ENCODE measurements at places on chromosomes 7 and 10.

- DNase-seq = no peak
Measured at GRCh38 chr7:103551016-103551415, 105.0 kb upstream of the SLC26A5 start.

GRCh38 chr7:82284936-82285519 lies 158.5 kb downstream of the CACNA2D1 start:
- DNase-seq = no peak

- peak; percentile 49 for DNase-seq
Measured at GRCh38 chr10:102352066-102352715, 43.3 kb upstream of the NFKB2 start.

DNA sequence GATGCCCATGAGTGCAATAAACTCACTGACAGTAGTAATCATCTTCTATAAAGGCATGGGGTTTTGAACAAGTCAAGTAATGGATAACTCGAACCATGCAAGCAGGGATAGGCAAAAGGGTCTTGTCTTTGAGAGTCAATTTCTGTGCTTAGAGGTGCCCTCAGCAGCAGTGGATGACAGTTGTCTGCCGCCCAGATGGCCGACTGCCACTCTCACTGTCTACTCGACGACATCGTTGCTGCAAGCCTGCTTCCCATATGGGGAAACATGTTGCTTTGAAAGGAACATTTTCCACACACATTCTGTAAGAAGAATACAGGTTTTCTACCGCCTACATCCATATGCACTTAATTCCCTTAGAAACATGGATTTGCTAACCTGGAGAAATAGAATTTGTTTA lies 236.3 kb upstream of the DKK1 start:
- DNase-seq = no peak

DNA sequence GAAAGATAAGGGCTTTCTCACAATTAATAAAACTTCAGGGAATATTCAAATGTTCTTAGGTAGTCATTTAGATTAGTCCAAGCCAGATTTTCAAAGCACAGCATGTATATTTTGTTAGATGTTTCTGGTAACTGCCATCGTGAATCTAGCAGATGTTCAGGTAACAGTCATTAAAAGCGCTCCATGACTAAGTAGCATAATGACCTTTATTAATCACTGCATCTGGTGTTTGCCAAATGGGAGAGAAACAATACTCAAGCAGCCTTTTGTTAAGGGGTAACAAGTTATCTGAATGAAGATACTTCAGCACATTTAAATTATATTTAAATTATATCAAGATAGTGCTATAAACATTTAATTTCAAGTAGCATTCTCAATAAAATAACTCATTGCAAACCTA lies 47.5 kb downstream of the USP6NL start:
- no peak for DNase-seq

GRCh38 chr7:16891338-16891737 lies 9.6 kb upstream of the AGR3 start:
- no peak for DNase-seq

- DNase-seq = peak; percentile 31
Measured at GRCh38 chr7:35991511-35992232, 161.4 kb upstream of the EEPD1 start.

GRCh38 chr10:52526251-52526823 lies 212.3 kb downstream of the DKK1 start:
- DNase-seq = no peak

GRCh38 chr10:69446229-69446628 lies 5.0 kb upstream of the TSPAN15 start:
- no peak for DNase-seq

GRCh38 chr7:47405921-47406800 lies 175.8 kb downstream of the TNS3 start:
- DNase-seq = no peak

DNA sequence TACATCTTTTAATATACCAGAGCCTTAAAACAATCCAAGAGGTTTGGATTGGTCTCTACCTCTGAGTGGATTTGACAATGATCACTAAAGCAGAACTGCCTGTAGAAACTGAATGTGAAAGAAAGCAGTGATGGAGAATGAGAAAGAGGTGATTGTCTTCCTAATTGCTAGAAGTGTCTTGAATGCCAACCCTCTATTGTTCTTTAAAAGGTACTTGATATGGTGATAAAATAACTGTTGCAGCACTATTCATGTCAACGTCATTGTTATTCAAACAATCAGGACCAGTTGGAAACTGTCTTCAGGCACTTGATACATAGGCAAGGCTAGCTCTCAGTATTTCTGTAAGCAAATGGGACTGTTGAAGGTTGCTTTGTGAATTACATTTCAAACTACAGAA lies 47.9 kb upstream of the ITPRID1 start:
- DNase-seq = no peak

DNA sequence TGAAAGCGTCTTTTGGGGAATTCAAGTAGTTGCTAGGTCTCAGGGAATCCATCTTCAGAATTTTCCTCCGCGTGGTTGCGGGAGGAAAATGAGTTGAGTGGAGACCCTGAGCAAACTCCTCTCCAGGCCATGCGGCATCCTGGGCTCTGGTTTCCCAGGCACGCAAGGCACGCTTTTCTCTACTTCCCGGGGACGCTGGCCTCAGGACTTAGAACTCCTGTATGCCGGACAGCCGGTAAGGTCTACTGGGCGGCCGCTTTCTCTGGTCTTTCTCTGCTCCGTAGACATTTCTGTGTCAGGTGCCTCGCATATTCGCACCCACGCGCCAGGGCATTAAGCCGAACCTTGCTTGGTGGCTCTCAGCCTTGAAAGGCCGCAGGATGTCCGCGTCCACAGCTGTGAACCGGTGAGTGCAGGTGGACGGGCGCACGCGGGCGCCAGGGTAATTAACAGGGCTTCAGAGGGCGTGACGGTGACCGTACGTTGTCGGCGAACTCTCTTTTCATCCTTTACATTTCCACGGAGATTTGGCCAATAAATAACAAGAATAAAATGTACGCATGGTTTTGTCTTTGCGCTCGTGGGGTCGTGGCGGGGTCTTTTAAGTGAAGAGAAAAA lies 992 bp upstream of the RBM20 start:
- DNase-seq = no peak

- no peak for DNase-seq
Measured at GRCh38 chr10:72175149-72175548, 40.7 kb upstream of the ANAPC16 start.

GRCh38 chr7:79308192-79308591 lies 145.3 kb downstream of the MAGI2 start:
- no peak for DNase-seq

DNA sequence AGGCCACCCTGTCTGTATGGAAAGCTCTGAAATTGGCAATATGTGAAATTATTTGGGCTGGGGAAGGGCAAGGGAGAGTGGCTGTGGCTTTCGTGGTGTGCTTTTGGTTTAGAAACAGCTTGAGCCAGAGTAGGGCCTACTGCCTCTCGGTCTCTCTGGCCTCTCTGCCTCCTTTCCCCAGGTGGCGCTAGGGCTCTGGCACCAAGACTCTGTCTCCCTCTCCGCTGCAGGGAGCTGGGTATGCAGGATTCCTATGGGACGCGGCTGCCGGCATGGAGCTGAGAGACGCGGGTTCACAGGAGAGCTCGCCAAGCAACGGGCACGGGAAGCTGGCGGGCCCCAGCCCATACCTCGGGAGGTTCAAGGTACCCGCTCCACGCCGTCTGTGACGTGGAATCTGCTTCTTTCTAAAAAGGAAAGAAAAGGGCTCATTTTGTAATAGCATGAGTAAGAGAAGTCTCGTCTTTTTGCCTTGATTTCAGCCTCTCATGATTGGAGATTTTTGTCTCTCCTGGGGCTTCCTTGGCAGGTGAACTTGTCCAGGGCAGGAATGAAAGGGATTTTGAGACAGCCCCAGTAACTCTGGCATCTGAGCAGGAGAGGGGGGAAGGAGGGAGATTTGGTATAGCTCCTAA lies 105.1 kb upstream of the ANLN start:
- no peak for DNase-seq

GRCh38 chr7:101896316-101896715 lies 78.9 kb downstream of the CUX1 start:
- DNase-seq = no peak

DNA sequence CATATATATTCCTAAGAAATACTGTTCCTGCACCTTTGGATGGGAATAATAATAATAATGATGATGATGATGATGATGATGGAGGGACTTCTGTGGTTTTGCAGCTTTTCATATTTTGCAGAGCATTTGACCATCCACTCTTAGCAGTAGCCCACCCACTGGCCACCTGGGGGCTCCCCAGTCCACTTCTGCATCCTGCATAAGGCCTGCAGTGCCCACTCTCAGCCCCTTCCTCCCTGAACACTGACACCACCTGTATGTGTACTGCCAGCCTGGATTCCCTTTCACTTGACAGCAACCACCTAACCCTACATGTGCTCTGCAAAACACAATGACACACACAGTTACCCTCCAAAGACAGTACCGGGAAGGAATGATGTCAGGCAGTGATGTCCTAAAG lies 131.4 kb downstream of the ADAM12 start:
- no peak for DNase-seq

DNA sequence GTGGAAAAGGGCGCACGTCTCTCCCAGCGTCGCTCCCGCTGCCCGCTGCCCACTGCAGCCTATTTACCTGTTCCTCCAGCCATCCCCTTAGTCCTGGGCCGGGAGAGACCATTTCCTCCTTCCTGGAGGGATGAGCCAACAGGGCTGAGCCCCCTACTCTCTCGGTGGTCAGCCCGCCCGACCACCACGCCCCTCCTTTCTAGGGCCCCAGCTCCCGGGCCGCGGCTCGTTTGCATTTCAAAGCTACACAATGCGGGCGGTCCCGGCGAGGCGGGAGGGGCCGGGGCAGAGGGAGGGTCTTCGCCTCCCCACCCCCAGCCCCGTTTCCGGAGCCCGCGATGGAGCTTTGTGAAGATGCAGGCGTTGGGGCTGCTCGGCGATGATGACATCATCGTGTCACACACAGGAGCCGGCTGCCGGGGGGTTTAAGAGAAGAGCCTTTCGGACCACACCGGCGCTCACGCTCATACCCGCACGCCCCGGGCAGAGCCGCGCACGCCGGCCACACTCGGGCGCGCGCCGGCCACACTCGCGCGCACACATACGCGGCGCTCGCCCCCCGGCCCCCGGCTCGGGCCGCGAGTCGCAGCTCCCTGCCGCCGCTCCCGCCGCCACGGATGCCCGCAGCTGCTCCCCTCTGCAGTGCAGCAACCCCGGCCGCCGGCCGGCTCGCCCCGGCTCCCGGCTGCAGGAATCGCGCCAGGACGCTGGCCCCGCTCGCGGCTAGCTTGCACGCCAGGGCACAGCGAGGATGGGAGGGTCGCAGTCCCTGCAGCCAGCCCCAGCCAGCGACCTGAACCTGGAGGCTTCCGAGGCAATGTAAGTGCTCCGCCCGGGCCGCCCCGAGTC lies 107.7 kb upstream of the BTBD16 start:
- DNase-seq = no peak

DNA sequence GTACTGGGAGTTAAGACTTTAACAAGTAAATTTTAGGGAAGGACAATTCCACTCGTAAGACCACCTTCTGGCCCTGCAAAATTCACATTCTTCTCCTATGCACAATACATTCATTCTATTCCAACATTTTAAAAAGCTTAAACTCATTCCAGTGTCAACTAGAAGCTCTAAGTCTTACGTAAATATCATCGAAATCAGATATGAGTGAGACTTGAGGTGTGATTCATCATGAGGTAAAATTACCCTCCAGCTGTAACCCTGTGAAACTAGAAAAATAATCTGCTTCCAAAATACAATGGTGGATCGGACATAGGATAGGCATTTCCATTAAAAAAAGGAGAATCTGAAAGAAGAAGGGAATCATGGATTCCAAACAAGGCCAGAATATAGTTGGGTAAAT lies 370.3 kb downstream of the CDC14C start:
- DNase-seq = no peak

DNA sequence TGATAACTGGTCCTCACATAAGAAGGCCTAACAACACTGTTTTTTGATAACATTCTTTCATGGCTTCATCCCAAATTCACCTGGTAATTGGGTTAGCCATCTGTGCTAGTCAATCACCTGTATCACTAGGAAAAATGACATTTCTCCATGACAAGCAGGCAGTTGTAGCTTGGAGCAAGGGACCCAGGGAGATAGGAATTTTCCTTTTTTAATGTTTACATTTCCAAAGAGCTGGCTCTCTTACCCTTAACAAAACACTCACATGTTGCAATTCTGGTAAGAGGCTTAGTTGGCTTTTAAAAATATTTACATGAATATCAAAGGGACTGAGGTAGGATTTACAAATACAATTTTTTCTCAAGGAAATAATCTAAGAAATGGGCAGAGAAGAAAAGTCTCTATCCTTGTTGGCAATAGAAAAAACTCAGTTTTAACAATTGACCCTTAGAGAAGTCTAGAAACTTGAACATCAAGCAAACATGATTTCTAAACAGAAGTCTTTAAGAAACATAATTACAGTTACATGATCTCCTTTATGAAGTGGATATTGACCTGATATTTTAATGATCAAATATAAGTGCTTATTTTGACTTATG lies 16.1 kb upstream of the AKR1C1 start:
- no peak for DNase-seq

DNA sequence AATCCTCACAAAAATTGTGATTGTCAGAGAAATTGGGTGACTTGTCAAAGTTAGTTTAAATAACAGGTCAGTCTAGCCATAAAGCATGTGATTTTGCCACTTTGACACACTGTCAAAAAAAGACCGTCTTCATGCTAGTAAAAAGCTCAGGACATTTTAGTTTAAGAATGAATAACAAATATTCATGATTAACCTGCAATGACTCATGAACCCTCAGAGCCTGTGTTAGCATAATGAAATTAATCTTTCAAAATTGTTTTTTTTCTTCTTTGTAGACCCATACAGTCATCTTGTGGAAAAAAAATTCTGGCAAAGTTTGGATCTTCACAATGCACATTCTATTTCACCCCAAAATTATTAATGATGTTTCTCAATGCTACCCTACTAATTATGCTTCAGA lies 255.2 kb upstream of the POT1 start:
- DNase-seq = no peak

GRCh38 chr10:128766915-128767314 lies 640.7 kb upstream of the MKI67 start:
- DNase-seq = no peak

DNA sequence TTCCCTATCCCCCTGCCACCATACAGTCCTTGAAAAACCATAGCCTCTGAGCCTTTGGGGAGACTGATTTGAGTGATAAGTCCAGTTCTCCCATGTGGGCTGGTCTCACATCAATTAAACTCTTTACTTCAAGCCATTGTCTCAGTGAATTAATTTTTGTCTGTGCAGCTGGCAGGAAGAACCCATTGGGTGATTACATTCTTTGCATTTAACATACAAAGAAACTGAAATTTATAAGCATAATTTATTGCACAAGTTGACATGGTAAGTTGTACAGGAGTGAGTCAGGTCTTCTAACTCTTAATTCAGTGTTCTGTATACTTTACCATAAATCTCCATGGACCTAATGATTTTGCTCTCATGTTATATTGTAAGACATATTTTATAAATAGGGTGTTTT lies 1613.0 kb upstream of the LRRTM3 start:
- DNase-seq = no peak

- no peak for DNase-seq
Measured at GRCh38 chr10:103465411-103466179, 6.9 kb upstream of the CALHM1 start.

GRCh38 chr7:7889791-7890568 lies 78.6 kb upstream of the GLCCI1 start:
- DNase-seq = no peak

- DNase-seq = no peak
Measured at GRCh38 chr7:100038326-100038725, 11.2 kb upstream of the ZSCAN21 start.
